CD4-positive, alpha-beta T cell treated with Interleukin-12 subunit alpha and Interleukin-12 subunit beta, for 1 hour (primary cell): ENCODE measurements at places on chromosomes 3 and 15.

DNA sequence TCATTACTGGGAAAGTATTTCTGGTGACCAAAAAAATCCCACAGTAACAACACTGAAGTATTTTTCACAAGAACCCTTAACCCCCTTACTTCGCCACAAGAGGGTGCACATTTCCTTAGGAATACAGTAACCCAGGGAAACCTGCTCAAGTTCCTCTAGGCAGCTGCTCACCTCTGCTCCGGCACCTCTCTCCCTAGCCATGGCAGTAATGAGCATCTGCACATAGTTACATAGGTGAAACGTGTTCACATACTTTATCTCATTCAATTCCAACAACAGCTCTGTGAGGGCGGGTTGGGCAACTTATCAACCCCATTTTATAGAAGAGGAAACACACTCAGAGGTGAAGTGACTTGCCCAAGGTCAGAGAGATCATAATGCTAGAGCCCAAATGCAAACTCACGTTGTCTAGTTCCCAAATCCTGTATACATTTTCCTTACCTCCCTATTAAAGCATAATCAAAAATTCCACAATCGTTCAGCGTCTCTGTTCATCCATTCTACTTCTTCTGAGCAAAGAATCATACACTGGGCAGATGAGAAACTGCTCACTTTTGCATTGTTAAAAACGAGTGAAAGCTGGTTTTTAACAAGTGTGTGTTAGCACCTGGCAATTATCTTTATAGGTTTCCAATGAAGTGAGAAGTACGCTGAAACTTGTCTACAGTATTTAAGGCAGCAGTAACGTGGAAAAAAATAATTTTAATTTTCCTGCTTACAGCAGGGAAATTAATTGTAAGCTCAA lies 90.7 kb downstream of the IGF2BP2 start:
- no peak for DNase-seq

DNA sequence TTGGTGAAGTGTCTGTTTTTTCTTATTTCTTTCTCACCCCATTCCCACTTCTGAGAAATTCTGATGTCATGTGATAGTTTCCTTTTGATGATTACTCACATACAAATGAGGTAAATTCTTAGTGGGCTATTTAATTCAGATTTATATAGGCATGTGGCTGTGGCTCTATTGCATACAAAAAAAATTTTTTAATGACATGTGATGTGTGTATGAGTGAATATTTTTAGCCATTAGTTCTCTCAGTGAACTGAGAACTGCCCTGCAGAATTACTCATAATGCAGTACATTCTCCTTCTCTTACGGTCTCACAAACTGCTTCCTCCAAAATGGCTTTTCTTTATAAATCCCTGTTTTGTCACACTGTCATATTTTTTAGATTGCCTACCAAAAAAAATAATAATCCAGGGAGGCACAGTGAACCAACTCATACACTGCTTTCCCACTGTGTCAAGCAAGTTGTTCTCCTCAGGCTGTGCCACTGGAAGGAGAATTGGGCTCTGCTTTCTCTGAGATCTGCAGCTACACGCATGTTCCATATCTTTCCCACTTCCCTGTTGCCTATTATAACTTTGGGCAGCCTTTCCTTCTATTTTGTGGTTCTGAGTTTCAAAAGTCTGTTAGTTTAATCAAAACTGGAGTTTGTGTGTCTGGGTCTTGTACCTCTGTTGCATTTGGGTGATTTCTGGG lies 415.7 kb upstream of the THBS1 start:
- no peak for DNase-seq

- DNase-seq: no peak
Measured at GRCh38 chr3:191368755-191369615, 38.7 kb upstream of the UTS2B start.

- no peak for DNase-seq
Measured at GRCh38 chr3:34011171-34012101, 213.0 kb downstream of the PDCD6IP start.

GRCh38 chr3:186983659-186984058 lies 53.3 kb downstream of the ST6GAL1 start:
- DNase-seq: no peak

GRCh38 chr15:48470096-48470495 lies 138.9 kb downstream of the DUT start:
- DNase-seq: no peak

- DNase-seq: no peak
Measured at GRCh38 chr15:86399041-86399954, 319.6 kb downstream of the AGBL1 start.

- DNase-seq: peak; percentile 6
Measured at GRCh38 chr15:30650012-30650929, 24.3 kb downstream of the ARHGAP11B start.

DNA sequence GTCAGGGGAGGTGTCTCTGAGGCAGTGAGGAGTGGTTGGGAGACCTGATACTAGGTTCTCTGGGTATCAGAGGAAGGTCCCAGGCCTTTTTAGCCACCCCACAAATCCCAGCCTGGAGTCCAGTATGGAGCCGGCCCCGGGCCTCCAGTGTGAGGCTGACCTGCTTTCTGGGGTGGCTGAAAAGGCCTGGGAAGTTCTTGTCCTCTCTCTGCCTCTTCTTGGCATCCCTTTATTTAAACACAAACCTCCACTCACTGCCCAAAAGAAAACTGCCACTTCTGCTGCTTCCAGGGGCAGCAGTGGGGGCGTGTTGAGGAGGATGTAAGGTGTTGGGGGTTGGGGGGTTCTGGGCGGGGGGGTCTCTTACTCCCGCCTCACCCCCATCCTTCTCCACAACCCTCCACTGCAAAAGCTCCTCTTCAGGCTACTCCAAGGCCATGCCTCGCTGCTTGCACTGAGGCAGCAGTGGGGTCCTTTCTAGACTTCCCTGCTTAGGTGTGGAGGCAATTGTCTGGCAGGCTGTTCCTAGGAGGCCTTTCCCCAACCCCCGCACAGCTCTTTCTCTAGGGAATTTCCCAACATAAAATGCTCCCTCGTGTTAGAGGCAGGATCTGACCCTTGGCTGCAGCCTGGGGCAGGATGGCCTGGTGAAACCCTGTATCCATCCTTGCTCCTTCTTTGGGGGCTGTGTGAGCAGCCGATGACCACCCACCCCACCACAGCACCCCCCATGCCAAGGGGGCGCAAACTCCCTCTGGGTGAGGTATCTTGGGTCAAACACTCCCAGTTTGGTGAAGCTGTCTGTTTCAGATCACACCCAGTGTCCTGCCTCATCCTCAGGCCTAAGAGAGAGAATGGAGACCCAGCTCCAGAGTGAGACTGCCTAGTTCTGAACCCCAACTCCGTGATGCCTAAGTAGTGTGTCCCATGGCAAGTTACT lies 12.1 kb upstream of the RAD18 start:
- no peak for DNase-seq

GRCh38 chr3:154224866-154225265 lies 99.4 kb downstream of the DHX36 start:
- DNase-seq: no peak

DNA sequence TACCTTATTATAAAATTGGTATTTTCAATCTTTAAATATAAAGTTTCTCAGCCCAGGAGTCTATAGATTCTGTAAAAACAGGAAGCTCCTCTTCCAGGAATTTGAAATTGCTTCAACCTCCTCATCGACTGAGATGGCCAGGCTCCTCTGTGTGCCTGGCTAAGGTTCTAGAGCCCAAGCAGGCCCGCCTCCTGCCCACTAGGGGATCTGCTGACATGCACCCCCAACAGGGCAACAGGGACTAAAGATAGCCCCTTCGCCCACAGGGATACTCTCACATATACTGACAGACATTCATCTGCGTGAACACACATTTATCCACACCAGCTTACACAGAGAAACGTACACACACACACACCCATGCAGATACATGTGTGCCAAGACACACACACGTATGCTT lies 183.1 kb upstream of the TLE3 start:
- no peak for DNase-seq

- DNase-seq: no peak
Measured at GRCh38 chr3:65662095-65662494, 376.6 kb downstream of the MAGI1 start.

DNA sequence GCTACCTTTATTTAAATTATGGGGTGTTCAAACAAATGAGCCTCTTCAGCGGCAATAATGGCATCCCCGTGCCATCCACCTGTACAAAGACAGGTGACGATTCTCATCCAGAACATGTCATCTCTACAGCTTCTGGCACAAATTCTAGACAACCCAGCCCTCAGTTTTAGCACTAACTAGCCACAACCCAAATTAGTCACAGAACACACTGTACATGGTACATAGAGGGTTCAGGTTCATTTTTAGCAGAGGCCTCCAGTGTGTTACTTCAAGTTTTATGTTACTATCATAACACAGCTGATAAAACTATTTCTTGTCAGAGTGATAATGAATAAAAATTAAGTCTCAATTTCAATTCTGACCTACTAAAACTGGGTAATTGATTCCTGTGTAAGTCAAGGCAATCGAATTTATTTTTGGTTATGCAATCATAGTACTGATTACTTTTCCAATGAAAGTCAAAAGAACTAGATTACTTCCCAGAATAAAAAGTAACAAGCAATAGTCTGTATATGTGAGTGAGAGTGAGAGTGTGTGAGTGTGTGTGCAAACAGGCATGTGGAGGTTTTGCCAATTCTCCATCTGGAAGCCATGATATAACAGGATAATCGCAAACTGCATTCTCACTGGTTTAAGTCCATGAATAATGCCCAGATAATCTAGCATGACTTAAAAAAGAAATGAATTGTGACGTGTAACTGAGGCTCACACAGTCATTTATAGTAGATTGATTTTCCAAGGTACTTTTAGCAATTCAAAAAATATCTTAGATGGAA lies 37.4 kb downstream of the SHQ1 start:
- DNase-seq: no peak

GRCh38 chr3:45582430-45582829 lies 12.1 kb upstream of the LIMD1 start:
- DNase-seq: no peak

DNA sequence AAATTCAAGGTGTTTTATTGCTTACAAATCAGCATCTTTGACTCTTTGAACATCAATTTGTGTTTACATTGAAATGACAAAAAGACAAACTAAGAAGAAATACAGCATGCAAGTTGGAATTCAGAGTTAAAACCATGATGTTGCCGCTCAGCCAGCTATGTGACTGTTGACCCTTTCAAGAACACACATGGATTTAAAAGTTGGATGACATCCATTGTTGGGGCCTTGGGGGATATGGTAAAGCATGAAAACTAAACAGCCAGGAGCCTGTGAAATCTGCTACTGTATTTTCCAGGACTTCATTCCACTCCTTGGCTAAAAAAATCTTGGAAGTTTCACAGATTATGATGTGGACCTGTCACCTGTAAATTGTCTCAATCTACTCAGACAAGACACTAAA lies 4.6 kb downstream of the P2RY1 start:
- DNase-seq: no peak

DNA sequence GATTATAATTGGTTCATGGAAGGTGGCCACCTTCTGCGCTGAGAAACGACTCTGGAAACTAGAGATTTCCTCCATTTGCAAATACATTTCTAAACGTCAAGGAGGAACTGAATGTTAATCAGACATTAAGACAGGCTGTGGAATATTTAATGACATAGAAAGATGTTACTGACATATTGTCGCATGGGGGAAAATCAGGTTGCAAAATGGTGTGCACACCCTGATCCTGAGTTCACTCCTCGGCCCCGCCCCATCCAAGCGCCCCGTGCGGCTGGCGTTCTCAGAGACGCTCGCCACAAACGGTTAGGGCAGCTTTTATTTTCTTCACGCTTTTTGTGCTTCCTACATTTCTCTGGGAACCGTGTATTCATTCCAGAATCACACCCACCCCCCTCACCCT lies 10.7 kb downstream of the H1-8 start:
- no peak for DNase-seq

DNA sequence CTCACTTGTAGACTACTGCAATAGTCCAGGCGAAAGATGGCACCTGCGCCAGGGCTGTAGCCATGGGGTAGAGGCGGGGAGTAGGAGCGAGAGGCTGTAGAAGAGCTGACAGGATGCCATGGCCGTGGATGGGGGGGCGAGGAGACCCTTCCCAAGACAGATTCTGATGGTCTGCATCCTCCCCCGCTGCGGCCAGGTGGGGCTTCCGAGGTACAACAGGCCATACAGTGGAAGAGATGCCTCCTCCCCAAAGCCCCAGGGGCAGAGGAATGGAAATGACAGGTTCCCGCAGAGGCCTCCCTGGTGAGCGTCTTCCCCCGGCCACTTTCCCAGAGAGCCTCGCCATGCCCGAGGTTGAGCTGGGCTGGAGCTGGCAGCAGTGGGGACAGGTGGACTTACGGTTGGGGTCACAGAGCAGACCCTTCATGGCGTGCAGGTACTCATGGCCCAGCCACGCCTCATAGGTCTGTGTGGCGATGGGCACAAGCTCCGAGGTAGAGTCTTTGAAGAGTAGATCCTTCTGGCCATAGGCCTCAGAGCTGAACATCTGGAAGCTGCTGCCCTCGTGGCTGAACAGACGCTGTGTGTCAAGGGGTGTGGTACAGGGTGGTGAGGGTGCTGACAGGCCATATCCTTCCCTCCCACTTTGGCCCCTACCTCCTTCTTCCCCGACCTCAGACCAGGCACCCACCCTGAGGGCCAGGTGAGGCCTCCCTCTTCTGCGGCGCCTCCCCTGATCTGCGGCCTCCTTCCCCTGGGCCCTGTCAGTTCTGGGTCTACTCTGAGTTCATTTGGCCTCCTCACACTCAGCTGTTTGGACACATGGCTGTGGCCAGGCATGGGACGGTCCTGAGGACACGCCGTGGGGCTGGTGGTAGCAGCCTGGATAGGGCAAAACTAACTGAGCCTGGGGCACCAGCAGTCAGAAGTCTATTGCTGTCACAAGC lies 13.6 kb downstream of the MELTF start:
- DNase-seq: no peak

DNA sequence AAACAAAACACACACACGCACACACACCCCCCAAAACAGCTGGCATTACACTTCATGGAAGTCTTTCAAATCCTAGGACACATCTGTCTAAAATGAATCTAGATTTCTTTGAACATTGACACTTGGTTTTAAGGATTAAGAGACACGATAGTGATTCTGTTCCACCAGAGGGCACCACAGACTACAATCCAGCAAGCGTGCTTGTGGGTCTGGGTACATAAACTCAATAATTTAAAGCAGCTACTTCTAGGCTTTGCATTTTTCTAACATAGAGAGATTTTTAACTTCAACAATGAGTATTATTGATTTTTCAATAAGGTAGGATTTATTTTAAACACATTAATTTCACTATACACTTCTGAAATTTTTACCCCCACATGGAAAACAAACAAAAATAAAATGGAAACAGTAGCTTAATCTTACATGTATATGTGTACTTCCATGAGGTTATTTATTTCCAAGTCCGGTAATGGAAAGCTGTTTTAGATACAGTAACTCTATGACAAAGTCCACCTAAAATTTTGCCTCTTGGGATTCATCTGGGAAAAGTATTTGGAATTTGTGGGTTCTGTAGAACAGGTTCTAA lies 564.0 kb upstream of the TGFBR2 start:
- DNase-seq: peak; percentile 54

GRCh38 chr3:23576379-23576959 lies 229.3 kb upstream of the UBE2E1 start:
- DNase-seq: no peak

- DNase-seq: no peak
Measured at GRCh38 chr15:47431501-47431900, 285.8 kb upstream of the SEMA6D start.
